ENCODE measurements at places on chromosomes 4 and X.
A peak's percentile ranks its signal among the peaks of the same experiment; 100 is the strongest.

GRCh38 chr4:114593526-114593925, 5.1 kb upstream of the UGT8 start:
- peaks cover 3% of the 10 kb centered on the region for H3K4me1 ChIP-seq
- DNase-seq = no peak
- no peaks in the 10 kb centered on the region for H3K36me3 ChIP-seq
- H3K4me3 ChIP-seq = no peak overlapping the region
- no peak overlapping the region for H3K27ac ChIP-seq
- H3K27me3 ChIP-seq = peaks cover 17% of the 10 kb centered on the region

- no peak overlapping the region for H3K4me3 ChIP-seq
- H3K27me3 ChIP-seq = no peaks in the 10 kb centered on the region
- peak overlapping the region; percentile 100 for H3K27ac ChIP-seq
Observed at GRCh38 chr4:149347139-149347538, 468.5 kb downstream of the IQCM start.

DNA sequence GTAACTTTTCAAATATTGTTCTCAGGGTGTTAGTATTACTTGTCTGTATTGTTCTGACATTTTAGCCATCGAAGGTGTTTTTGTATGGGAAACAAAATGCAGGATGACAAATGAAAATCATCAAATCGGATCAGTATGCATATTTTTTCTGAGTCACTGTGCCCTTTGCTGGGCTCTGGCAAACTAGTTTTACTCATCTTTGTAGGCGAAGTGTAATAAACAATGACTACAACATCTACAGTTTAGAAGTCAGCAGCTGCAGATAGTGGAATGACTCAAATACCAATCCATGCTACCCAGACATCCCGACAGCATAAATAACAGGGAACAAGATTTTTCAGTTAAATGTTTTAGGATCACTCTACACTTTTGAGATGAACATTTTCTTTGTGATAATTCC, 557.3 kb upstream of the TENM3 start:
- no peak for DNase-seq
- H3K27ac ChIP-seq = no peak overlapping the region
- no peaks in the 10 kb centered on the region for H3K36me3 ChIP-seq
- no peaks in the 10 kb centered on the region for H3K4me1 ChIP-seq
- peaks cover 95% of the 10 kb centered on the region for H3K27me3 ChIP-seq

DNA sequence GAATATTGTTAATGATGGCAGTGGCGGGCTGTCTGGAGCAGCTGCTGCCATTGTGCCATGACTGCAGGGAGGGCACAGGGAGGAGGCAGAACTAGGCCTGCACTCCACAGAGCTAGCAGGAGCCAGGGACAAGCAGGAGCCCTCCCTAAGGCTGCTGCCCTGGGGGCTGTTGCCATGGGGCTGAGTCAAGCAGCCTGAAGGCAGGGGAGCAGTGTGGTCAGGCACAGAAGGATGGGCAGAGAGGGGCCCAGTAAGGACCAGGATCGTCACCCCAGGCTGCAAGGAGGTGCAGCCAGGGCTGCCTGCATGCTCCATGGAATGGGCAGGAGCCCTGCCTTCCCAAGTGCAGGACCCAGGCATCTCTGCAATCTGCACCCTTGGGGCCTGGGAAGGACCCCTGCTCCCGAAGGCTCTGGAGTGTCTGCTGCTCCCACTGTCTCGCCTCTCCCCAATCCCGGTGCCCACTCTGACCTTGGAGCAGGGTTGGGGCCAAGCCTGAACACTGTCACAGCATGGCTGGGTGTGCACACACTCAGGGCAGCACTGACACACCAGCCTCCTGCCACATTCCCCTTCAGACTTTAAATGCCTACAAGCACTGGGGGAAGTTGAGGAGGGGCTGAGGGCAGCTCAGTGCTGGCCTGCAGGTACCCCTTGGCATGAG, 98.3 kb upstream of the GALNTL6 start:
- no peak overlapping the region for H3K4me3 ChIP-seq
- no peaks in the 10 kb centered on the region for H3K36me3 ChIP-seq
- H3K27me3 ChIP-seq = no peaks in the 10 kb centered on the region
- no peak for DNase-seq
- H3K4me1 ChIP-seq = no peaks in the 10 kb centered on the region
- no peak overlapping the region for H3K27ac ChIP-seq

- H3K27me3 ChIP-seq = no peaks in the 10 kb centered on the region
- H3K36me3 ChIP-seq = no peaks in the 10 kb centered on the region
- H3K4me1 ChIP-seq = no peaks in the 10 kb centered on the region
- no peak overlapping the region for H3K4me3 ChIP-seq
Observed at GRCh38 chrX:17617806-17618205, 119.5 kb upstream of the SCML1 start.

DNA sequence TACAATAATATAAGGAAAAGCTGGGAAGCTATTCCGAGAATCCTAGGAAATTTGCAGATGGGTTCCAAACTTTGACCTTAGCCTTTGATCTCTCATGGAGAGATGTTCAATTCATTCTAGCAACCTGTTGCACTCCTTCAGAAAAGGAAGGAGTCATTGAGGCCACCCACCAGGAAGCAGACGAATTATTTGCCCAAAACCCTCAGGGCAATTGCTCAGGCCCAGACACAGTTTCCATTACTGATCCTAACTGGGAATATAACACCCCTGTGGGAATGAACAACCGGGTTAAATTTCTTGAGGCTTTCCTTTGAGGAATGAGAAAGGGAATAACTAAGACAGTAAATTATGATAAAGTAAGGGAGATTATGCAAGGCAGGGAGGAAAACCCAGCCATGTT, 13.5 kb upstream of the ZNF280C start:
- no peak overlapping the region for H3K27ac ChIP-seq
- H3K27me3 ChIP-seq = no peaks in the 10 kb centered on the region
- no peaks in the 10 kb centered on the region for H3K36me3 ChIP-seq
- DNase-seq = no peak

DNA sequence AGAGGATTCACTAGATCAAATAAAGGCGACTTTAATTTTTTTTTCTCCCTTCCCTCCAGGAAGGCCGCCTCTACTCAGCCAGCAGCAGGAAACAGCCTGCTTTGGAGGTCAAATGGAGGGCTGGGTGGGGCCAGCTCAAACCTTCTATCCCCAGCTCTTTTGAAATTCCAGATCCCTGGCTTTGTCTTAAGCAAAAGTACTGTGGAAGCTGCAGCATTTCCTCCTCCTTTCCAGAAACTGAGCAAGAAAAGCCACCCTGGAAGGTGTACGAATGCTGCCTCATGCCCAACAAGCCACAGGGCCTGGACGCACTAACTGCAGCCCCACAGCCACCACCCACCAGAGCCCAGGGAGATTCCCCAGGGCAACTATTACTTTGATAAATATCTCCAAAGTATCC, 55.1 kb upstream of the ZCCHC13 start:
- no peaks in the 10 kb centered on the region for H3K4me1 ChIP-seq
- no peak for DNase-seq
- no peak overlapping the region for H3K4me3 ChIP-seq
- H3K36me3 ChIP-seq = peaks cover 9% of the 10 kb centered on the region

DNA sequence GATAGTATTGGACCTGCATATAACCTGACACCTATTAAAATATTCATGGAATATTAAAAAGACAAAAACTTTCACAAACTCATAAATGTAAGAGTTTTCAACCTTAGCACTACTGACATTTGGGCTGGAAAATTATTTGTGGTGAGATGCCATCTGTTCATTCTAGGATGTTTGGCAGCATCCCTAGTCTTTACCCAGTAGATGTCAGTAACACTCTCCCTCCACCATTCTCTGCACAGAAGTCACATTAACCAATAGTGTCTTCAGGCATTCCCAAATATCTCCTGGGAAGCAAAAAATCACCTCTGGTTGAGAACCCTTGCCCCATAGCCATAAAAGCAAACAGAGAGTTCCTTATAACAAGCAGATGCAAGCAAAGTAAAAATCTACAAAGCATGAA, 41.4 kb upstream of the NDST4 start:
- DNase-seq = peak; percentile 63
- H3K4me1 ChIP-seq = no peaks in the 10 kb centered on the region
- H3K27me3 ChIP-seq = no peaks in the 10 kb centered on the region

- DNase-seq = no peak
- H3K36me3 ChIP-seq = no peaks in the 10 kb centered on the region
- no peak overlapping the region for H3K4me3 ChIP-seq
- H3K27ac ChIP-seq = no peak overlapping the region
- H3K27me3 ChIP-seq = peaks cover 15% of the 10 kb centered on the region
Observed at GRCh38 chr4:42653626-42654560, 3.0 kb downstream of the ATP8A1 start.

DNA sequence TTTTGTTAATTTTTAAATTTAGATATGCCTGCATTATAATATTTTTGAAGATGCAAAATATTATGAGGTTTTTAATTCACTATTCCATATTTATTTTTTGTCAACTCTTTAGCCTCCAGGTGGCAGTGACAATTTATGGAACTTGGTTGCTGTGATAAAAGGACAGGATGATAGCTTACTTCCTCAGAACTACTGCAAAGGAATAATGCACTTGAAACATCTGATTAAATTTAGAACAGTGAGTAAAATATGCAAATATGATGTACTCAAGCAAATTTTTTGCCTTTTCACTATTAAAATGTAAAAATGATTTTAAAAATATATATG, 45.1 kb downstream of the SPATA4 start:
- H3K27ac ChIP-seq = no peak overlapping the region
- no peaks in the 10 kb centered on the region for H3K36me3 ChIP-seq

DNA sequence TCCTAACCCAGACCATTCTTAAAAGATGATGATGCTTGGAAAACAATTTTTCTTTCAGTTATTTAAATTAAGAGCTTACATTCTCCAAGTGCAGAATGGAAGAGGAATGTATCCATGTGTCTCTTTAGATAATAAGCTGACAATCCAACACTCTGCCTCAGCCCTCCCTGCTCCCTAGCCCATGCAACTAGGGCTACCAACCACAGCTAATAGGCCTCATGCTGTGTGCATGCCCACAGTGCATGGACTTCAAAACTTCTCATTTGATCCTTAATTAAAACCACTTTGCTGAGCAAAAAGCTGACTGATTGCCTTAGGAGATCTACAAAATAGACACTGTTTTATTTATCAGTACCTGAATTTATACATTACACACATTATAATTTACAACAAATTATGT, 473.9 kb downstream of the GALNTL6 start:
- H3K4me1 ChIP-seq = no peaks in the 10 kb centered on the region
- no peaks in the 10 kb centered on the region for H3K36me3 ChIP-seq
- no peak overlapping the region for H3K27ac ChIP-seq
- DNase-seq = no peak

GRCh38 chrX:479273-479981, 92.7 kb upstream of the PPP2R3B start:
- H3K36me3 ChIP-seq = no peaks in the 10 kb centered on the region
- no peaks in the 10 kb centered on the region for H3K27me3 ChIP-seq
- no peak for DNase-seq
- no peaks in the 10 kb centered on the region for H3K4me1 ChIP-seq
- no peak overlapping the region for H3K27ac ChIP-seq

GRCh38 chrX:9948406-9948805, 18.8 kb upstream of the CLDN34 start:
- H3K27me3 ChIP-seq = no peaks in the 10 kb centered on the region
- peak; percentile 32 for DNase-seq
- H3K27ac ChIP-seq = no peak overlapping the region
- no peaks in the 10 kb centered on the region for H3K4me1 ChIP-seq
- no peak overlapping the region for H3K4me3 ChIP-seq
- no peaks in the 10 kb centered on the region for H3K36me3 ChIP-seq

- H3K27me3 ChIP-seq = no peaks in the 10 kb centered on the region
- no peak for DNase-seq
- H3K27ac ChIP-seq = no peak overlapping the region
- no peaks in the 10 kb centered on the region for H3K36me3 ChIP-seq
Observed at GRCh38 chr4:132195176-132195575, 953.9 kb upstream of the PCDH10 start.

- no peaks in the 10 kb centered on the region for H3K4me1 ChIP-seq
- H3K27ac ChIP-seq = no peak overlapping the region
- no peaks in the 10 kb centered on the region for H3K27me3 ChIP-seq
- DNase-seq = no peak
Observed at GRCh38 chr4:155875878-155876277, 9.8 kb upstream of the ASIC5 start.

DNA sequence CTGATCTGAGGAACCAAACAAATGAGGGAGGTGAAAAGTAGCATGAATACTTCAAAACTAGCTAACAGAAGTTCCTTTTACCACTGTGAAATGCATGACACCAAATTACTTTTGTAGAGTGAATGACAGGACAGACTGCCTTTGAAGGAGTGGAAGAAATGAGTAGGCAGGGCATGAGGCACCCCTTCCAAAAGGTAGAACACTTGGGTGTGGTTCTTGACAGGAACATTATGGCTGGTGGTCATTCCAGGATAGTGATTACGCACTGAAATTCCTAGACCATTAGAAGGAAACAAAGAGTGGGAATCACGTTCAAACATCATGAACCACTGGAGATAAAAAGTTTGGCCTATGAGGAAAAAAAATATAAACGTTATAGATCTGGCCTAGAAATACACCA, 4.9 kb downstream of the HUWE1 start:
- H3K4me1 ChIP-seq = no peaks in the 10 kb centered on the region
- H3K4me3 ChIP-seq = peak overlapping the region; percentile 67
- H3K27me3 ChIP-seq = no peaks in the 10 kb centered on the region
- no peak for DNase-seq

DNA sequence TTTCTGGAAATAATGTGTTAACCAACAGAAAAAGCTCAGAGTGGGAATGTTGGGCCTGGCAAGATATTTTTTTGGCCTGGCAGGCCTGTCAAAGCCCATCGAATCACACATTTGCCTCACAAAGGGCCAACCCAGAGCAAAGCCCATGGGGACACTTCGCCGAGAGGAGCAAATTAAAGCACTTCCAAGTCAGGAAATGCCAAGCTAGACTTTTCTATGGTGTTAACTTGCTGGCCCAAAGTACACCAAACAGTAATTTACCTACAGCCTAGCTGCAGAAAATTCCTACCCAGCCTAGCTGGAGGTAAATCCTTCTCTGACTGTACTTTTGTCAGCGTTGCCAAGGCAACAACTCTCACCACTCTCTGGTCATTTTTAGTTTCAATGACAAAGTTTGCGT, 288.6 kb upstream of the LDB2 start:
- H3K36me3 ChIP-seq = no peaks in the 10 kb centered on the region
- H3K4me3 ChIP-seq = no peak overlapping the region
- no peak overlapping the region for H3K27ac ChIP-seq
- no peaks in the 10 kb centered on the region for H3K27me3 ChIP-seq
- H3K4me1 ChIP-seq = no peaks in the 10 kb centered on the region

DNA sequence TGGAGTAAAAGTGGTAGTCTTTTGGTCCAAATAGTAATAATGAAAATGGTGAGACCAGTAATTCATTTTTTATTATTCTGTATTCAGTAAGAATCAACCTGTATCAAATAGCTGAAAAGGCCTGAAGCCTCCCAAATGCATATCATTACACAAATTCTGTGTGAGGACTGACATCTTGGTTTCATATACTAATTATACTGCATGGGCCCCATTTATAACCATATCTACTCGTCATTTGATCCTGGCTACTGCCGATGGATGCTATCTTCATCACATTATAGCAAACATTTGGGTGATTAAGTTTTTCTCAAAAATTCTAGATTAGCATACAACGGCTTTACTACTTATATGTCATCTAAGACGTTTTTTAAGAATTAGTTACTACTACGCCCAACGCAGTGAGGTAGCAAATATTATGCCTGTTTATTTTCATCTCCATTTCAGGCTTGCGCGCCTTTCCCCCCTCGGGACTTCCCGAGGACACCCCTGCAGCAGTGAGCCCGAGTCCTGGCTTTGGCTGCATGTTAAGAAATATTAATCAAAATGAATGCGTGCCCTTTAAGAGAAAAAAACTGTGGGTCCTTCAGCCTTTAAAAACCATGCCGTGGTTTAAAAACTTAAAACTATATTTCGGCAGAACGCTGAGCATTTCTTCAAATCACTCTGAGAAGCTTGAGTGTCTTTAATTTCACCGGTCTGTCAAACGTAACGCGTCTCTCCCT, 814 bp upstream of the MMAA start:
- no peaks in the 10 kb centered on the region for H3K36me3 ChIP-seq
- no peaks in the 10 kb centered on the region for H3K27me3 ChIP-seq
- H3K4me1 ChIP-seq = peaks cover 3% of the 10 kb centered on the region
- H3K27ac ChIP-seq = peak overlapping the region; percentile 95
